Hematopoietic multipotent progenitor cell treated with erythropoietin and hydrocortisone succinate and interleukin-3 and kit ligand, for 6 days (in vitro differentiated cells): ENCODE measurements at places on chromosomes 4 and X.
A peak's percentile ranks its signal among the peaks of the same experiment; 100 is the strongest.

DNA sequence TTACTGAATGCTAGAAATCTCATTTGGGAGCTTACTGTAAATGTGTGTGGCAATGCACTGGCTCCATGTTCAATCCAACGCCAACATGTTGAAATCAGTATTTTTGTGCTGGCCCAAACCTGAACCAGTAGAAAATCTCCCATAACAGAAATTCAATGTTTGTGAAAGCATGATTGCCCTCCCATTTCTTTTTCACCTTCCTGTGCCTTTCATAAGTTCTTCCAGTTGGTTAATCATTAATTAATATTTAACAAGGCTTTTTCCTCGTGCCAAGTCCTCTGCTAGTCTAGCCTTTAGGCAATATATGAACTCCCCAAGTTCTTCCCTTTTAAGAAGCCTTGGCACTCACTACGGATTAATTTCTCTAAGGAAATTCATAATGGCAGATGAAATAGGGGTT, 1.3 kb upstream of the PLS3 start:
- DNase-seq: no peak

DNA sequence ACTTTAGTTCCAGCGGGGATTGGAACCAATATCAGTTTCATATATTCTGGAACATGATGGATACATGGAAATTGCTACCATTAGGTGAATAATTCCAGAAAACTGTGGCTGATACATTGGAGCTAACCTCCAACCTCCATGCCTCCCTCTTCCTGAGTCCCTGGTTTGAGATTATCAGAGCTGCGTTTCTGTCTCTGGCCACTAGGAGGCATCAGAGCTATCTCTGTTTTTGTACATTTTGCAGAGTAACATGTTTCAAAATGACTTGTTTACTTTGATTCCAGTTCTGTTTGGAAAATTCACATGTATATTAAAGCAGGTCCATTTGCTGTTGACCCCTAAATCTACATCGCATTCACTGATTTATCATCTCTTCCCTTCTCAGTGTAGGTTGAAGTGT, 2.4 kb upstream of the RAB40AL start:
- DNase-seq: peak; percentile 54

DNA sequence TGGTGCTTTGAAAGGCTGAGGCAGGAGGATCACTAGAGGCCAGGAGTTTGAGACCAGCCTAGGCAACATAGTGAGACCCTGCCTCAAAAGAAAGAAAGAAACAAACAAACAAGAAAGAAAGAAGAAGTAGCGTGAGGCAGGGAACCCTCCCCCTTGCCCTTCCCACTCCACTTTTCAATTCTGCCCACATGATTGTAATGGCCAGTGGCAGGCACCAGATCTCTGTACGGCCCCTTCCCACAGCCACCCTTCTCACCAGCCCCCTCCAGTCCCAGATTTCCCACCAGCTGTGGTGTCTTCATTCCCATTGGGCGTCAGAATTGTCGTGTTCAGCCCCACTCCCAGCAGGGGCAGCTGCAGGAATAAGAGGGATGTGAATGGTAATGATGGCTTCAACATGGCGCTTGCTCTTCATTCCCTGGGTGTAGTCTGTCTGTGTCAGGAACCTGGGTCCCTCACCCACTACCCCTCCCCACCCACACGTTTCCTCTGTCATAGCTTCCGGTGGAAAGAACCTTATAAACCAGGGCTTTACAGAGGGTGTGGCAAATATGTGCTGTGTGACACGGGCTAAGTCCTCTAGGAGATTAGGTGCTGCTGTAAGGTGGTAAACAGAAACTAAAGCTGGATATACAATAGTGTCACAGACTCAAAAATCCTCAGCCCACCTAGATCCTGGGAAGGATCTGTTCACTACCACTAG, at the start of gene IL2RG:
Gene IL2RG (minus strand): TSS at position 437 of the 703 bp plus-strand sequence. CDS start 38 bp downstream, at position 399.
- DNase-seq: peak; percentile 76

DNA sequence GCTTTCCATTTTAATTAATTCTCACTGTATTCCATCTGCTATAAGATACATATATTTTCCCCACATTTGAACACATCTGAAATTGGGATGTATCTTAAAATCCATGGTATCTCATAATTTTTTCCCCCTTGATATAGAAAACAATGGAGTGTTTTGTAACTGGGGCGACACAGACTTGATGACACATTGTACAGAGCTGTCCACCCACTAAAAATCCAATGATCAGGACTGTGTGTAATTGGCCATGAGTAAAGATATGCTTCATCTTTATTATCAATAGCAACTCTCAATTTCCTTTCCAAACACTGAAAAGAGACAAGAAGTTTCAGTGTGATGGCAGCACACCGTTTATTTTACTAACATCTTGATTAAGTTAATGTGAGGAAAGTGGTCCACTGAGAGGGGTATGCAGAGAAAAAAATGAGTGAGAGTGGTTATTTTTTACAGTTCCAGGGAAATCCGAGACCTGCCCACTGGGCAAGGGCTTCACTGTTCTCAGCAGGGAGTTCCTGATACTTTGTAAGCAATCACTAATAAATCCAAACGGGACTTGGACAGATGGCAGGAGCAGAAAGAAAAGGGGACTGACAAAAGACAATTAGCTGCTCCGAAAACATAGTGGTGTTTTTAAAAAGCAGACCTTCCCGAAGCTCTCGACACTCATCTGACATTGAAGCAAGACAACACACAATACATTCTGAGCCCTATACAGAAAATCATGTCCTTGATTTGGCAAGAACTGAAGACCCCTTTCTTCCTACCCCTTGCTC, 149.4 kb downstream of the TSPAN5 start:
- no peak for DNase-seq

DNA sequence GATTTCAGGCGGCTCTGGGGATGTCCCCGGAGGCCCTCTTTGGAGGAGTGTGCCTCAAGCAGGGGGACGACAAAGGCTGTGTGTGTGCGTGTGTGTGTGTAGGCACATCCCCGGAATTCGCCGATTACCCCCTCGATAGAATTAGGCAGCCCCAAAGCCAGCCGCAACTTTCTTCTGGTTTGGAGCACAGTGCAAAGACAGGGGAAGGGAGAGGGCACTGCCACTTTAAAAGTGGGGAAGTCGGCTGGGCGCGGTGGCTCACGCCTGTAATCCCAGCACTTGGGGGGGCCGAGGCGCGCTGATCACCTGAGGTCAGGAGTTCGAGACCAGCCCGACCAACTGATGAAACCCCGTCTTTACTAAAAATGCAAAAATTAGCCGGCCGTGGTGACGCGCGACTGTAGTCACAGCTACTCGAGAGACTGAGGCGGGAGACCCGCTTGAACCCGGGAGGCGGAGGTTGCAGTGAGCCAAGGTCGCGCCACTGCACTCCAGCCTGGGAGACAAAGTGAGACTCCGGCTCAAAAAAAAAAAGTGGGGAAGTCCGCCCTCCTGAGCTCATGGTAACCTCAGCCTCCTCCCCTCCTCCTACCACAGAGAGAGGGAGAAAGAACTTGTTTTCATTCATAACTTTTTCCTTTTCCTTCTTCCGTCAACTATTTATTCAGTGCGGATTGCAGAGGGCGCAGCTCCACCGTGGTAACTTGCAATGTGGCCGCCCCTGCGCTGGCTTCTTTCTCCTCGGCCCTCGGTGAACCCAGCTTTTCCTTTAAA, 2.4 kb downstream of the SPRY1 start:
- DNase-seq: peak; percentile 73
